ENCODE measurements at places on chromosomes 3 and 15. TPM values are rescaled to one million over a fixed set of nuclear protein-coding genes. Genes with fewer than 3 reads are reported as not detected.

Gene TRH
- total RNA-seq = 0.16 TPM

Gene DAPK2
- 6.0 TPM for total RNA-seq

Gene ACKR2
- total RNA-seq = 6.8 TPM

Gene SCN11A
- 11.8 TPM for total RNA-seq

Gene TBC1D23
- total RNA-seq = 104 TPM

Gene CNTN4
- total RNA-seq = 56.6 TPM

Gene ANKRD63
- not detected for total RNA-seq

Gene PLSCR2
- 0.85 TPM for total RNA-seq

Gene CYP8B1
- total RNA-seq = not detected

Data from urinary bladder (tissue), 4 donors.